ENCODE measurements at places on chromosomes 7 and 10. TPM values are rescaled to one million over a fixed set of nuclear protein-coding genes. Genes with fewer than 3 reads are reported as not detected.
A peak's percentile ranks its signal among the peaks of the same experiment; 100 is the strongest.

DNA sequence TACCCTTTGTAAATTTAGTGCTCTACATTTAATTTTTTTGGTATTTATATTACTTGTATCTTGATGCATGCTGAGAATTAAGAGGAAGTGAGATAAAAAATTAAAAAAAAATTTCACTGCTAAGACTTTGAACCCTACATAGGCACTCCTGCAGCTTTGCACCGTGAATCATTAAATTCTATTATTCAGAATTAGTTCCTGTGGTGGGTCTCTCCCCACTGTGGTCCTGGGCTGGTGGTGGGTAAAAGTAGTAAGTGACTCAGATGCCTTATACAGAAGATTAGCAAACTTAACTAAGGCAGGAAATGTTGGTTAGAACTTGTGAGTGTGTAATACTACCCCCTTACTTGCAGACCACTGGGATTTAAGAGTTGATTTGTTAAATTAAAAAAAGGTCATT lies 72.6 kb downstream of the AP3M1 start:
- H3K36me3 ChIP-seq: peaks cover 15% of the 10 kb centered on the region

GRCh38 chr10:73953665-73954064 lies 42.7 kb downstream of the PLAU start:
- H3K36me3 ChIP-seq: no peaks in the 10 kb centered on the region
- no peak overlapping the region for H3K4me3 ChIP-seq
- no peak overlapping the region for H3K27ac ChIP-seq
- DNase-seq: no peak

- H3K4me1 ChIP-seq: no peaks in the 10 kb centered on the region
- H3K27me3 ChIP-seq: no peaks in the 10 kb centered on the region
- peak; percentile 36 for DNase-seq
- H3K36me3 ChIP-seq: no peaks in the 10 kb centered on the region
Measured at GRCh38 chr7:44196450-44196872, 4.3 kb upstream of the YKT6 start.

GRCh38 chr7:47441796-47442604 lies 139.9 kb downstream of the TNS3 start:
- H3K27ac ChIP-seq: no peak overlapping the region
- H3K4me1 ChIP-seq: peaks cover 37% of the 10 kb centered on the region
- no peaks in the 10 kb centered on the region for H3K27me3 ChIP-seq
- no peak for DNase-seq
- peaks cover 13% of the 10 kb centered on the region for H3K36me3 ChIP-seq

DNA sequence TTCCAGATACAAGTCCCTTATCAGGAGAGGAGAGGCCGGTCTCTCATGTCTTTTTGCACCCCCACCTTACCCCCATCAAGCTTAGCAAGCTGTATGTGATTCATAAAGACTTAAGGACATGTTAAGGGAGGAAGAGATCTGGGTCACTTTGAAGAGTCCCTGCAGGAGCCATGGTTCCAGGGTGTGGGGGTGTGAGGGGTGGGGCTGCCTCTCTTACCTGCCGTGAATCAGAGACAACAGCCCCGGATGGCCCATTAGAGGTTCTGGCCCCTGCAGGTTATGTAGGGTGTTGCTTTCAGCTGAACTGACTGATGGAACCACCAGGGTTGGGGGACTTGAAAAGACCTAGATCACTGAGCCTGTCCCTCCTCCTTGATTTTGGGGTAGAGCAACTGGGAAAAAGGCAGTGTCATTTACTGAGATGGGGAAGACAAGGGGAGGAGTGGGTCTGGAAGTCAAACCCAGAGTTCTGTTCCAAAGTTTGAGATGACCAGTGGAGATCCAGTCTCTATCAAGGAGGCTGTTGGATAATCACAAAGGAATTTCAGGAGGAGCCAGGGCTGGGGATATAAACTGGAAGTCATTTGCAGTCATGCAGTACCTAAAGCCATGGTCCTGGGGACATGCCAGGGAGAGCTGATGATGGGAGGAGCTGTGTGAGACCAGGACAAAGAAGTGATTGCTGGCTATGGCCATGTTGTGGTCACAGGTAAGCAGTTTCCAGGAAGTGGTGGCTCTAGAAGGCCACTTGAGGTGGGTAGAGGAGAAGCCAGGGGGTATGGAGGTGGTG lies 23.1 kb downstream of the ADAMTS14 start:
- no peaks in the 10 kb centered on the region for H3K36me3 ChIP-seq
- H3K27ac ChIP-seq: no peak overlapping the region
- no peaks in the 10 kb centered on the region for H3K27me3 ChIP-seq
- H3K4me1 ChIP-seq: no peaks in the 10 kb centered on the region

DNA sequence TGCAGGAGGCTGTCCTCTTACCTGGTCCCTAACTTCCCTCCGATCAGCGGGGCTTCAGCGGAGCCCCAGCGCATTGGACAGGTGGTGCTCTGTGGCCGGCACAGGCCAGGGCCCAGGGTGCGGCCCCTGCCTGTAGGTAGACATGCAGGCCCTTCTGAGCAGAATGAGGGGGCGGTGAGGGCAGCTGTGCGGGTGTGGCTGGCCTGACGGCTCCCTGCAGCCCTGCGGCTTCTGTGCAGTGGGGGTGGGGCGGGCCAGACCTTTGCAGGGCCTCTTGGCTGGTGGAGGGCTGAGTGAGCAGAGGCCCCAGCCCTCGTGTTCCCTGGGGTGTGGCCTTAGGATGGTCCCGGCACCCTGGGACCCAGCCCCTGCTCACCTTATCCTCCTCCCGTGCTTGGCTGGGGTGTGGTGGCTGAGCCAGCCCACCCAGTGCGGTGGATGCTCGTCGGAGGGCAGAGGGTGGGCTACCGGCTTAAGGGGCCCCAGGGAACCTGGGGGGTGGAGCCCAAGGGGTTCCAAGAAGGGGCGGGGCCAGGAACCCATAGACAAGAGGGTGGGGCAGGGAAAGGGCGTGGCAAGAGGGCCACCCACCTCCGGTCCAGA lies 175.2 kb upstream of the TNRC18 start:
- no peak overlapping the region for H3K4me3 ChIP-seq
- H3K27ac ChIP-seq: no peak overlapping the region
- no peak for DNase-seq
- H3K27me3 ChIP-seq: no peaks in the 10 kb centered on the region
- H3K4me1 ChIP-seq: peaks cover 14% of the 10 kb centered on the region

JAKMIP3 gene
- total RNA-seq: 1.7 TPM

SPDYE11 gene
- not detected for total RNA-seq

DEPP1 gene
- total RNA-seq: 45.1 TPM

NKX6-2 gene
- not detected for total RNA-seq
